Right atrium auricular region (tissue), 2 donors: ENCODE measurements at places on chromosomes 4 and X.

GRCh38 chrX:31604629-31605221, 532.9 kb upstream of the FTHL17 start:
- no peak for DNase-seq

DNA sequence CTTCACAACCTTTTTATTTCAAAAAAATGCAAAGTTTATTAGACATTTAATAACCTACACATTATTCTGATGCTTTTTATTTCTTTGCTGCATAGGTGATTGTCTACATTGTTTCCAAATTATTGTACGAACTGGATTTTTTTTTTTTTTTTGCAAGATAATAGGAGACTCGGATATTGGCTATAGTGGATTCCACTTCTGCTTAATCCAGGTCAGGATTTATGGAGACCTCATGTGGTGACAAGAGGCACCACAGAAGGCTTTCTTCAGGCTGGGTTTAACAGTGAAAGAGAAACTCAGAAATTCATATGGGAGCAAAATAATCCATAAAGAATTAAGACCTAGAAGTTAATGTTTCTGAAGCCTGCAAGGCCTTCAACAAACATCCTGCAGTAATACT, 2.4 kb upstream of the SLIT2 start:
- DNase-seq, result no peak

GRCh38 chr4:74015126-74015780, 16.8 kb upstream of the CXCL5 start:
- DNase-seq, result no peak

DNA sequence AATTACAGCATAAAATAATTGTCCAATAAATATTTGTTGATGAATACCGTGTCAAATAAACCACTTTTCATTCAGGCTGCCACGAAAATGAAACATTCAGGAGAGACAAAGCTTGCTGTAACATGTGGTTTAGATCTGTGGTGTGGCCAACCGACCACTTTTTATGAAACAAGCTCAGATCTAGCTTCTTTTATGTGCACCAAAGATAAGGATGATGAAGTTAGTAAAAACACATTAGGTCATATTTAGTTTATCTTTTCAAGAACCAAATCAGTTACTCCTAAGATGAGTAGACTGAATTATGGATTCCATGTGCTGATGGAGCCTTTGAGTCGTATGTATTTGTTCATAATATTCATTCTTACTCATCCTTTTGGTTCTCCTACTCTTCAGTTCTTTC, 35.8 kb downstream of the STOX2 start:
- no peak for DNase-seq

GRCh38 chr4:181254771-181255170, 988.4 kb upstream of the TENM3 start:
- no peak for DNase-seq

DNA sequence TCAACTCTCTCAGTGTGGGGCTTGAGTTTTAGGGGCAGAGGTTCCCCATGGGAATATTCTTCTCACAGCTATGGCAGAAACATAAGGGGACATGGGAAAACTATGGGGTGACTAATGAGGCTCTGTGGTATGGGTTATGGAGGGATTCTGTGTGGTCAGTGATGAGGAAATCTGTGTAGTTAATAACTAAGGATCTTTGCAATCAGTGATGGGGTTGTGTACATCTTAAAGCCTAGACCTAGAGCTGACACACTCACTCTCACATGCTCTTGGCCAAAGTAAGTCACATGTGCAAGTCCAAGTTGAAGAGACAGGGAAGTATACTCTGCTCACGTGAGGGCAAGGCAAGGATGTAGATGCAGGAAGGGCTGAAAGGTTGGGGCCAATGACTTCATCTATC, 86.4 kb upstream of the UXT start:
- no peak for DNase-seq

DNA sequence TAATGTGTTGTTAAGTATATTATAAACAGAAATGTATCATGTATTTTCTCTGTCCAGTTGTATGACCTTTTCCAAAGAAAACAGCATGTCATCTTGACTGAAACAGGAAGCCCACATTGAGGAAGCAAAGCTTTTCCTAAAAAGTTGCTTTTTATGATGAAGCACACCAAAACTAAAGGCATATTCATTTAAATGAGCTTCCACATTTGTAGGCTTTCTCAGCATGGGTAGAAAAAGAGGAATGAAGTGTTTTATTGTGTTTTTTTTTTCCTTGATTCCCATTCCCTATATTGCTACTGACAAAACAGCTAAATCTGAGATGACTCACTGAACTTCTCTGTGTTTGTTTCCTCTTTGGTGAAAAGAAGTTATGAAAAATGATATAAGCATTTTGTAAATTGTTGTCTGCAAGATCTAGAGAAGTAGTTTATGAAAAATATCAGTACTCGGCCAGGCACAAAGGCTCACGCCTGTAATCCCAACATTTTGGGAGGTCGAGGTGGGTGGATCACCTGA, 32.5 kb upstream of the FRAS1 start:
- DNase-seq, result no peak

GRCh38 chrX:21528076-21528475, 130.1 kb downstream of the KLHL34 start:
- no peak for DNase-seq

GRCh38 chr4:25938366-25938765, 24.3 kb downstream of the SMIM20 start:
- no peak for DNase-seq

- DNase-seq, result no peak
These were observed 32.3 kb downstream of the HERC5 start for GRCh38 chr4:88489100-88489761.

DNA sequence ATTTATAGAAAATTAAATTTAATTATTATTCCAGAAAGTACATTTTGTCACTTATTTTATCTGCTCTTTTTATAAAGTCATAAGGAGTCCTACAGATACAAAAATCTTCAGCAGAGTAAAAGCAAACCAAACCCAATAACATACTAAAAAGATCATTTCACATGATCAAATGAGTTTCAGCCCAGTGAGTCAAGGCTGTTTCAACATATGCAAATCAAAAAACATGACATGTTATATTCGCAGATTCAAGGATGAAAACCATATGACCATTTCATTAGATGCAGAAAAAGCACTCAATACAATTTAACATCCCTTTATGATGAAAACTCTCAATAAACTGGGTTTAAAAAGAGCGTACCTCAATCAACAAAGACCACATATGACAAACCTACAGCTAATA, 214.3 kb downstream of the FAT4 start:
- DNase-seq, result no peak
